Activated naive CD8-positive, alpha-beta T cell treated with anti-CD3 and anti-CD28 coated beads, Interleukin-2, amount 10 ng/mL, durations not matched to agents 7 days and 5 days (primary cell): ENCODE measurements at places on chromosomes 16 and 17. TPM values are rescaled to one million over a fixed set of nuclear protein-coding genes. Genes with fewer than 3 reads are reported as not detected.

The TMEM238L gene
- not detected for total RNA-seq

DNA sequence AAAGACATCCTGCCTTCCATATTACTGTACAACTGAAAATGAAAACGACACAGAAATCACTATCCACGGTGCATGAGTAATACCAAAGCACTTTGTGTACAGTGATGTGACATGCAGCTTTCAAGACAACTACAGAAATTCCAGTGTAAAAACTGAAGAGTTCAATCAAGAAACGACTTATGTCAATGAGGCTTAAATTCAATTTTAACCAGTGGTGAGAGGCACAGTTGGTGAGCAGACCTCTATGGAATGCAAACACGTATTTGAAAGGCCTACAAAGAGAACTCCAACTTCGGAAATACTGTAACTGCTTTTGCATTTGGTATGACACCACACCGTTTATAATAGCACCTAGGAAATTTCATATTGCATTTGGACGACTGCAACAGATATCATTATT lies 87.6 kb downstream of the USP31 start:
- no peak for DNase-seq

DNA sequence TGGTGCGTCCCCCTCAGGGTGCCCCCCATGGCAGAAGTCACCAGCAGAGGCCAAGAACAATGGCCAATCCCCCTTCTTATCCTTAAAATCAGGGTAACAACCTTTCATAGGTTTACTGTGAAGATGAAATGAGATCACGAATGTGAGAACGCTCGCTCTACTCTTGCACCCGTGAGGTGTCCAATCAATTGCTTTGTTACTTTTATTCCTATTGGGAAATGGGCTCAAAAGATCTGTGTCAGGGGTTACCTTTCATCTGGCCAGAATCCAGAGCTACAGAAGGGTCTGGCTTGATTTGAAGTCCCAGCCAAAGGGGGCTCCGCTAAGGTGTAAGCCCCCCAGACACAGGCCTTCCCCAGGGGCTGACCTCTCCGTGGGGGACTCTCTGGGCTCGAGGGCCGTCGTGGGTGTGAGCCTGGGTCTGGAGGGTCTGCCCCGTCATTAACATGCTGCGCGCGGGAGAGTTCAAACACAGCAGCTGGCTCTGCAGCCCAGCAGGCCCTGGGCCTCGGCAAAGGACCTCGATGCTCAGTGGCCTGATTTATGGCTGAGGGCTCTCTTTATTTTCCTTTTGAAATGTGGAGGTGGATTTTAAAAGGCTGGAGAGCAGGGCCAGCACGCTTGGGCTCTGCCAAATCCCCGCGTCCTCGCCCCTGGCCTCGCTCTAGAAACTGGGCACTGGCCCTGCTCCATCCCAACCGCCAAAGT lies 10.4 kb downstream of the ABR start:
- no peak for DNase-seq

The C16orf92 gene
- not detected for total RNA-seq

- no peak for DNase-seq
These were observed 23.2 kb downstream of the KRT23 start for GRCh38 chr17:40914075-40914855.

DNA sequence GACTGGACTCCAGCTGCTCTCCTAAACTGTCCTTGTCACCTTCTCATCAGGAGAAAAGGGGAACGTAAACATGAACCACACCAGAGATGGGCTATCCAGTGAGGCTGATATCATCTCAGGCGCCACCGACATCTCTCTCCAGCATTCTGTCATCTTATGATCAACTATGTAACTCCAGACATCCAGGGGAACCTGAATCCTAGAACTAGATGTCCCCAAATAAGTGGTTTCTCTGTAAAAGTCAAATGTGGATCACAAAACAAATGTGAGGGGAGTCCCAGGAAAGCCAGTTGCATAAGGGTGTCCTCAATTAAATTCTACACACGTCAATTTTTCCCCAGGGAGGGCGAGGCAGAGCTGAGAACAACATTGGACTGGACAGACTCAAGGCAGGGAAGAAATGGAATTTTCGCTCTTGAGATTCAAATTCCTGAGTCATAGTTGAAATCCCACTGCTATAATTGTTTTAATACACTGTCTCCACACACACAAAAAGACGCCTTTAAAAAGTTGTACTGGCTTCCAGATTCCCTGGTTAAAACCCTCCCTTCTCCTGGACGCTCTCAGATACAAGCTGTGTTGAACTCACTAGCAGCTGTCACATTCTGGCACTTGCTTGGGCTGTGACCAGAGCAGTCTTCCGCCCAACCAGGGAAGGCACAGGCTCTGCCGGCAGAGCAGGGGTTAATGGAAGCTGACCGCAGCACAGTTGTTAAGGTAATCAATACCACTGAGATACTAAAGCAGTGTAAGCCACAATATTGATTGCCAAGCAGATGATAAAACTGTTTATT lies 62.6 kb downstream of the ZFHX3 start:
- no peak for DNase-seq

DNA sequence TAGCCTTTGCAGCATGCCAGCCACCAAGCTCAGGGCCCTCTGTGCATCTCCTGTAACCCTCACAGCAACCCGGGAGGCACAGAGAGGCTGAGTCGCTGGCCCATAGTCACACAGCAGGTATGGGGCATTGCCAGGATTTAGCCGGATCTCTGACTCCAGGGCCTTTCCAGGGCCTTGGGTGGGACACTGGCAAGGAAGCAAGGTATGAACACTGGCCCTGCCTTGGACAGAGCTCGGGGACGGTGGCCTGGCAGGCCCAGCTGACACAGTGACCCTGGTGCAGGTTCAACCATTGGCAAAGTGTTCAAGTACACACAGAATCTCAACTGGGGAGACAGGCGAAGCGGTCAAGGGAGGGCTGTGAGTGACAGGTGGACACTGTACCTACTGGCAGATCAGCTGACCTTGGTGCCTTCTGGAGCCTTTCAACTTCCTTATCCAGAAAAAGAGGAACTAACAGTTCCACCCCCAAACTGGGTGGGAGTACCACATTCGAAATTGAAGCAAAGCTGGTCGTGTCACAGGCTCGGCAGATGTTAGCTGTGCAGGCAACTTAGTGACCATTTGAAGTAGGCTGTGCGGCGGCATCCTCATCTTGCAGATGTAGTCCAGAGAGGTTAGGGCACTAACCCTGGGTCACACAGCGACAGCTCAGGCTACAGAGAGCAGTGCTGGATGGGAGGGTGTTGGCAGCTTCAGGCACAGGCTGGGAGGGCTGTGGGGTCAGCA lies 287.4 kb downstream of the SEC14L1 start:
- no peak for DNase-seq

- no peak for DNase-seq
These were observed 16.3 kb downstream of the SCN4A start for GRCh38 chr17:63956296-63956920.
